ENCODE measurements at places on chromosomes 2 and 18.
A peak's percentile ranks its signal among the peaks of the same experiment; 100 is the strongest.

DNA sequence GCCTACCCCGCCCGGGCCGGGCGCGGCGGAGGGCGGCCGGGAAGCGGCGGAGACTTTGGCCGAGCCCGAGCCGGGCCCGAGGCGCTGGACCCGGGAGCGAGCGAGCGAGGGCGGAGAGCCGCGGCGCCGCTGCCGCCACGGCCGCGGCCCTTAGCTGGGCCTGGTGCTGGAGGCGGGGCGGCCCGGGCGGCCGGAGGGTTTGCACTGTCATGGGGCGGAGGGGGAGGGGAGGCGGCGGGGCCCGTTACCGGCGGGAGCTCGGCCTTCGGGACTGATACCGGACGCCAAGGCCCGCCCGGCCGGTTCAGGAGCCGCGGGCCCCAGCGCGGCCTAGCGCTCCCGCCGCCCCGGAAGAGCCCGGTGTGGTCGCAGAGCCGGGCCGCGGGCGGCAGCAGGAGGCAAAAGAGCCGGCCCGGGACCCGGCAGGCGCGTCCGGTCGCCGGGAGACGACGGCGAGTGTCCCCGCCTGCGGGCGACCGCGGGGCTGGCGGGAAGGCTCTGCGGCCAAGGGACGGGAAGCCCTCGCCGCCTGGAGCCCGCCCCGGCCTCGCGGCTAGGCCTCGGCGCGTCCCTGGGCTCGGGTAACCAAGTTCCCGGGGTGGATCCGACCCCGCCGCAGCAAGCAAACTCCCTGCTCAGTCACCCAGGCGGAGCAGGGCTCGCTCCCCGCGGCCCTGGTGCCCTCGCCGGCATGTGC, 697 bp downstream of the KCMF1 start:
- DNase-seq, result no peak

- DNase-seq, result no peak
These were observed 229.5 kb upstream of the FBXO11 start for GRCh38 chr2:48135797-48136196.

- peak; percentile 24 for DNase-seq
These were observed 70.3 kb downstream of the SCN1A start for GRCh38 chr2:166057370-166058164.

DNA sequence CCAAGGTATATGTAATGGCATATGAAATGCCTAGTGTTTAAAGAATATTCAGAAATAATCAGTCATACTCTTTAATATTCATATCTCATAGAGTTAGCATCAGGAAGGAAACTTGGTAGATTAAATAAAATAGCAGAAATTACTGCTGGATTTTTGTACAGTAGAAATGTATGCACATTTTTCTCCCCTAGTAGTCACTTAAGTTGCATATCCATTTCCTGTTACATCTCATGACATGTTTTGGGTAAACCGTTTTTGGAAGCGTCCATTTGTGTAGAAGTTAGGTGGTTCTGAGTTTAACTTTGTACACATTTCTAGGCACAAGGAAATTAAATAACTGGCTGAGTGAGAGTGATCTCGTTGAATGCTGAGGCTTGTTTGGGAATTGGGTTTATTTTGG, 21.9 kb downstream of the NEDD4L start:
- no peak for DNase-seq

DNA sequence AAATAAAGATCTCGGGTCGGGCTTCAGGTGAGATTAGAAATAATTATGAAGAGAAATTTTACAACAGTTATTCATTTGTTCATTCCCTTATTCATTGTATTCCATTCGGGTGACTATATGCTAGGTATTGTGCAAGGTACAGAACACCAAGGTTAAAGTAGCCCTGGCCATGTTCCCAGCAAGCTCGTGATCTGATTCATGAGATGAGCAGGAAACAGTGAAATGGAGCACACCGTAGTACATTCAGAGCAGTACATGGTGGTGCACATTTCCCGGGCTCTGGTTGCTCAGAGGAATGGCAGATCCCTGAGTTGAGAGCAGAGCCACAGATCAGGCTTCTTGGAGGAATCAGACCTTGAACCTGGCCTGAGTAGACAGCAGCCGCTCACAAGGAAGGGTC, 87.7 kb downstream of the PRKRA start:
- DNase-seq, result peak; percentile 7

- no peak for DNase-seq
These were observed 172.0 kb downstream of the MGAT5 start for GRCh38 chr2:134425724-134426496.

DNA sequence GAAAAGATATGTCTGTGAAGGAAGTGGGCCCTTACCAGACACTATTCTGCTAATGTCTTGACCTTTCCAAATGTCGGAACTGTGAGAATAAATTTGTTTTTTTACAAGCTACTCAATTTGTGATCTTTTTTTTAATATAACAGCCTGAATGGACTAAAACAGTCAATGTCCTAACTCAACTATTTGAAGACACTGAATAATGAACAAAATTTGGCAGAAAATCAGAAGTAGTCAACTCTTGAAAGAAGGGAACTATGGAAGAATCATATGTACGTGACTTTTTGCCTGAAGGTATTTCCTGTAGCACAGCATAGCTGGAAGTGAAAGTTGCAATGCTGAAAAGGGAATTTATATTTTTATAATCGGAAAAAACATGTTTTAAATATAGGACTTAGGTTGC, 351.8 kb upstream of the TFPI start:
- no peak for DNase-seq

DNA sequence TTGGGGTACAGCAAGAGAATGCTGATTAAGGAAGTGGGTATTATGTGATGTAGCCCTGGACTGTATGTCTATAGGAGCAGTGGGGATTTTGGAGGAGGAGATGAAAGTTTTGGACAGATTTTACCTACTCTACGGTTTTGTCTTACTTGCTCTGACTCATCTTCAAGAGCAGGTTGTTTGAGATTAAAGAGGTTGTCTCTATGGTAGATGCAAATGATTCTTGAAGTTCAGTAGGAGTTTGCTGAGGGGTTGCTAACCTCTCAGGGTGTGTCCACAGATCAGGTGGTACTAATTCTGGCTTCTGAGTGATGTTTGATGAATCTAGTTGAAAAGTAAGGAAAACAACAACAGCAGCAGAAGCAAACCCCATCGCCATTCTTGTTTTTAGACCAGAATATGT, 9.7 kb upstream of the SERPINB12 start:
- DNase-seq, result no peak

DNA sequence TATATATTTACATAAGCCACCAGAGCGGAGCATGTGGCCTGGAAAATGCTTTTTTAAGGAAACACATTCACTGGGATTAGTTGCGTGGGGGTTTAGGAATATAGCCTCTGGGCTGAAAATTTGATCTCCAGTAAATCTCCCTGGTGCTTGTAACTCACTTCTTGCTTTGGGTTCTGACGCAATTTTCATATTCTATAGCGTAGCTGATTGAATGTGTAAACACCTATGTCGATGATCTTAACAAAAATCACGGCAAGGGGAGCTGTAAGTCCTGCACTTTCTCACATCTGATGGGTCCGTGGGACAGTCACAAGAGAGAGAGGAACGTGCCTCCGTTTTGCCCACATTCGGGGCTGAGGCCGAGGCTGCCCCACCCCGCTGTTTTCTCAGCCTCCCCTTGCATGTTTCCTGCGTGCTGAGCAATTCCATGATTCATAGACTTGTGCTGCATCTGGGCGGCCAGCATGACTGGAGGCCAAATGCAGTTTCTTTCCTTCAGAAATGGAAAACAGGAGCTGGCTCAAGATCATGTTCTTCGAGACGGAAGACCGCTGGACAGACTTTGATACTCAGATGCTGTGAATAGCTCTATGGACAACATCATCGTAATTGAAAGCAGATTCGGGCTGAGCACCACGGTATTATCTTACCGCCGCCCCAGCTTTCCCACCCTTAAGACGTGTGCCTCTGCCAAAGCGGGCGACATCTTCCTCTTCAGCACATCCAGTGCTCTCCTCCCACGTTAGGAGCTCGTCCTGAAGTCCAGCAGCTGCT, 109.2 kb downstream of the TMEM18 start:
- peak; percentile 50 for DNase-seq
